ENCODE measurements at places on chromosomes 5 and 9. TPM values are rescaled to one million over a fixed set of nuclear protein-coding genes. Genes with fewer than 3 reads are reported as not detected.

DNA sequence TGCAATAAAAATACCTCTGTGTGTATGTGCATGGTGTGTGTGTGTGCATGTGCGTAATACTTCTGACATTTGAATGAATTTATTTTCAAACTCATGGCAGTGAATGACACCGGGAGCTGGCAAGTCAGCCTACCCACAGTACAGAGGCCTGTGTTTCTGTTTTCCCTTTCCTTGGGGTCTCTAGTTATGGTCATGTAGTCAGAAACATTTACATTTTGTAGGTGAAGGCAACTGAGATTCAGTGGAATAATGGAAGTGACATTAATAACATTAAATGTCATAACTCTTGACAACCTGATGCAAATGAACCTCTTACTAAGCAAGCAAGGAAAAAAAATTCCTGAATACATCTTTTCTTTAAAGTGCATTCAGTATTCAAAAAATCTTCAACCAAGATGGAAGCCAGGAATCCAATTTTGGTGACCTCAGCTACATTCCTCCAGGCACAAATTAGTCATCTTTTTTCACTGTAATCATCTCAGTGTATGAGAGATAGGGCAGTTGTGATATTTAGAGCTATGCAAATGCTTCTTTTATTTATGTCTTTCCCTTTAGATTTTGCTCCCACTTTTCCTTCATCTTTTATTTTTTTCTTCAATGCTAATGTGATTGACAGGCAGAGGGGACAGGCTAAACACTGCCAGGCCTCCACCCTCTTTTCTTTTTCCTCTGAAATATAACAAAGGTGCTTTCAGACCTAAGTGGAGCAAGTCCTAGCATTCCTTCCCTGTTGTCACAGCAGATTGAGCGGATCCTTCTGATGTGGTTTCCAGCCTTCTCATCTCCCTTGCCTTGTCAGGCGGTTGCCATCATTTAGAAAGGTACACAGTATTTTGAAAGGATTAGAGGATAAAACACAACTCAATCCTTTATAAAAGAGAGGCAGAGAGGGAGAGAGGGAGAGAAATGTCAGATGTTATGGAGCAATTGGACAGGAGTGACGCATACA, 569.8 kb upstream of the ADAMTS16 start:
- no peak for DNase-seq

DNA sequence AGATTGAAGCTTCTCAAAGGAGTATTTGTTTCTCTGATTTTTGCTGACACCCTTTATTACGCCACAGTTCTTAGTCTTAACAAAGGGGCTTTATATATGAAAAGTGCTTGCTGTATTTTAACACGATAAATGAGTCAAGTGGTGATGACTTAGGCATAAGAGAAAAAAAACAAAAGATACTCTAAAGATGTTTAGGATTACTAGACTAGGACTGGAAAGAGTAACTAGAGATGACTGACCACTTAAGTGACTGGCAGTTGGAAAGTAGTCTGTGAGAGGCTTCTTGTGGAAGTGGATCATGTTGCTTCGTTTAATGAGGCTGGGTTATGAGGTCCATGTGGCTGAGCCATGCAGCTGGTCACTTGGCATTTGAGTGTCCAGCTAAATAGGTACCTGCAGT, 69.4 kb upstream of the ACTBL2 start:
- no peak for DNase-seq

DNA sequence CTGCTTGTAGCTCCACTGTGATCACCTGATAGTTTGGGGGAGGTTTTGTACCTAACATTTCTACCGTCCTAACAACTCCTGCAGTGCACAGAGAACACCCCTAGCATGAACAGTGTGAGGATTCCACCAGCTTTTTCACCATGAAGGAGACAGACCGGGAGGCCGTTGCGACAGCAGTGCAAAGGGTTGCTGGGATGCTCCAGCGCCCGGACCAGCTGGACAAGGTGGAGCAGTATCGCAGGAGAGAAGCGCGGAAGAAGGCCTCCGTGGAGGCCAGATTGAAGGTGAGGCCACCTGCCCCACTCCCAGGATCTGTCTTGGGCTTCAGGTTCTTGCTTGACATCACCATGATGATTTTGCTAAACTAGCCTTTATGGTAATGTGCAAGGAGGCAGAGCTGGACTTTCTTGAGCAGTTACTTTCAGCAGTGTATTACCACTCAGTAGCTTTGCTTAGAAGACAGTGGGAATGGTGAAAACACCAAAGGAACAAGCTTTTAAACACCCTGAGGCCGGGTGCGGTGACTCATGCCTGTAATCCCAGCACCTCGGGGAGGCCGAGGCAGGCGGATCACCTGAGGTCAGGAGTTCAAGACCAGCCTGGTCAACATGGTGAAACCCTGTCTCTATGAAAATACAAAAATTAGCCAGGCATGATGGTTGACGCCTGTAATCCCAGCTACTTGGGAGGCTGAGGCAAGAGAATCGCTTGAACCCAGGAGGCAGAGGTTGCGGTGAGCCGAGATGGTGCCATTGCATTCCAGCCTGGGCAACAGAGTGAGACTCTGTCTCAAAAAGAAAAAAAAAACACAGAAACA, 3.3 kb downstream of the EXOC3 start:
- no peak for DNase-seq

DNA sequence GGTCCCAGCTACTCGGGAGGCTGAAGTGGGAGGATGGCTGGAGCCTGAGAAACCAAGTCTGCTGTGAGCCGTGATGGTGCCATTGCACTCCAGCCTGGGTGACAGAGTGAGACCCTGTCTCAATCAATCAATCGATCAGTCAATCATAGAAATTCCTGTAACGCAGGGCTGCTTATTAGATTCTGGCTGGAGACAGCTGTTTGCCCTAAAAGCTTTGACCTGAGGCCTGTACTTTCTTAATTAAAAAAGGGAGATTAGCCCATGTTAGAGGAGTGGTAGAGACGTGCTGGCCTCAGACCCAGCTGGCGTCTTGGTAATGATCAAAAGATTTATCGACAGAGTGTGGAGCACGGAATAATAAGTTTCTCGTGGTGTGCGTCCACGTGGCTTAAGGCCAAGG, 40.5 kb upstream of the HMCN2 start:
- no peak for DNase-seq

Gene IL11RA
- total RNA-seq: 50.7 TPM

Gene KIF4B
- total RNA-seq: not detected
